ENCODE measurements at places on chromosomes 16 and 17. TPM values are rescaled to one million over a fixed set of nuclear protein-coding genes. Genes with fewer than 3 reads are reported as not detected.

The TPSD1 gene
- total RNA-seq, result not detected

The SLFN14 gene
- 1.4 TPM for total RNA-seq

The SOX9 gene
- total RNA-seq, result 19.7 TPM

The OR3A3 gene
- not detected for total RNA-seq

The CCL2 gene
- total RNA-seq, result 37.1 TPM

The NACA2 gene
- total RNA-seq, result not detected

The CTRB1 gene
- not detected for total RNA-seq

The TMEM219 gene
- total RNA-seq, result 32.5 TPM

The SULT1A1 gene
- 18.8 TPM for total RNA-seq

The KRTAP2-3 gene
- not detected for total RNA-seq

The KDM6B gene
- 9.6 TPM for total RNA-seq

The TMIGD1 gene
- not detected for total RNA-seq

The RCVRN gene
- not detected for total RNA-seq

The CES5A gene
- total RNA-seq, result 0.30 TPM

The CLEC16A gene
- 19.5 TPM for total RNA-seq

The GPR179 gene
- 1.3 TPM for total RNA-seq

The EVI2B gene
- total RNA-seq, result 2.0 TPM

The PLXDC1 gene
- total RNA-seq, result 12.6 TPM

The MLLT6 gene
- 60.9 TPM for total RNA-seq

The ALOX15 gene
- 3.0 TPM for total RNA-seq

The TP53TG3B gene
- total RNA-seq, result not detected

The C16orf92 gene
- total RNA-seq, result not detected

The NPIPB8 gene
- total RNA-seq, result 0.10 TPM

The TANGO6 gene
- total RNA-seq, result 24.8 TPM

The RNF43 gene
- total RNA-seq, result 8.8 TPM

The MYH11 gene
- 3.6 TPM for total RNA-seq

The GRB7 gene
- 2.6 TPM for total RNA-seq

The TNK1 gene
- 0.79 TPM for total RNA-seq

The CCDC200 gene
- 0.55 TPM for total RNA-seq

The PRR15L gene
- 0.17 TPM for total RNA-seq

The SLC9A5 gene
- total RNA-seq, result 1.7 TPM

The ZFP3 gene
- total RNA-seq, result 9.7 TPM

The SOX15 gene
- total RNA-seq, result 6.8 TPM

The EXOC3L1 gene
- 2.3 TPM for total RNA-seq

The KRT27 gene
- not detected for total RNA-seq

The CHD9NB gene
- total RNA-seq, result 2.5 TPM

The NPIPA3 gene
- total RNA-seq, result 0.88 TPM

The AANAT gene
- total RNA-seq, result 0.28 TPM

The OSBPL7 gene
- total RNA-seq, result 7.1 TPM
